ENCODE measurements at places on chromosomes 16 and 17. TPM values are rescaled to one million over a fixed set of nuclear protein-coding genes. Genes with fewer than 3 reads are reported as not detected.

The BTBD17 gene
- not detected for total RNA-seq

The ADAM11 gene
- total RNA-seq: 0.53 TPM

The TP53TG3F gene
- not detected for total RNA-seq

The CD79B gene
- 33.8 TPM for total RNA-seq

The NACA2 gene
- total RNA-seq: not detected

The GJD3 gene
- total RNA-seq: not detected

The ANKRD11 gene
- total RNA-seq: 197 TPM

The PERCC1 gene
- total RNA-seq: 1.2 TPM

The SOX15 gene
- total RNA-seq: 0.26 TPM

The NOL3 gene
- total RNA-seq: 20.1 TPM
